ENCODE measurements at places on chromosomes 11 and 22.
A peak's percentile ranks its signal among the peaks of the same experiment; 100 is the strongest.

- no peak for DNase-seq
Measured at GRCh38 chr11:134034496-134035381, 34.1 kb upstream of the JAM3 start.

- no peak for DNase-seq
Measured at GRCh38 chr11:125347261-125347585, 148.8 kb downstream of the FEZ1 start.

- DNase-seq = no peak
Measured at GRCh38 chr11:122673701-122674100, 18.2 kb downstream of the UBASH3B start.

DNA sequence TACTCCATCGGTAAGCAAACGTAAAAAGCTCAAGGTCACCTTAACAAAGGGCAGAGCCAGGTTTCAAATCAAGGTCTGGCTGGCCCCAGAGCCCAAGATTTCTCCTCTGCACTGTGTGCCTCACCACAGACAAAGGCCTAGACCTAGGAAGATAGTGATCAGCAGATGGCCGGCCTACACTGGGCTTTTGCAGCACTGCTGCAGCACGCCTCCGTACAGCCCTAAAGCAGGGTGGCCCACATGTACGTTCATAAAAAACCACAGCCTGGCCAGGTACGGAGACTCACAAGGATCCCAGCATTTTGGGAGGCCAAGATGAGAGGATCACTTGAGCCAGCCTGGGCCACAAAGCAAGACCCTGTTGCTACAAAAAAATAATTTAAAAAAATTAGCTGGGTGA lies 106.3 kb upstream of the PITPNB start:
- DNase-seq = no peak

- no peak for DNase-seq
Measured at GRCh38 chr11:78281511-78281910, 92.8 kb downstream of the USP35 start.

DNA sequence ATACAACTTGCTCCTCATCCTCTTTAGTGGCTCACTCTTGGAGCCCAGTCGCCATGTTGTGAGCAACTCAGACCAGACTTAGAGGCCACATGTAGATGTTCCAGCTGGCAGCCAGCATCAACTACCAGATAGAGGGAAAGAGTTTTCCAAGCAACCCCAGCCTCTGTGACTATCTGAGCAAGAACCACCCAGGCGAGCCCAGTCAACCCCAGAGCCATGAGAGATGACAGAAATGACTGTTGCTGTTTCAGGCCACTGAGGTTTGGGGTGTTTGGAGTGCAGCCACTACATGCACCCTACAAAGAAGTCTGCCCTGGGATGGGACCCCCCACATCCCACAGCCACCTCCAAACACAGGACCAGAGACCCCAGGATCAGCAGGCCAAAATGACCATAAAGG lies 24.8 kb upstream of the CLDN5 start:
- DNase-seq = no peak

DNA sequence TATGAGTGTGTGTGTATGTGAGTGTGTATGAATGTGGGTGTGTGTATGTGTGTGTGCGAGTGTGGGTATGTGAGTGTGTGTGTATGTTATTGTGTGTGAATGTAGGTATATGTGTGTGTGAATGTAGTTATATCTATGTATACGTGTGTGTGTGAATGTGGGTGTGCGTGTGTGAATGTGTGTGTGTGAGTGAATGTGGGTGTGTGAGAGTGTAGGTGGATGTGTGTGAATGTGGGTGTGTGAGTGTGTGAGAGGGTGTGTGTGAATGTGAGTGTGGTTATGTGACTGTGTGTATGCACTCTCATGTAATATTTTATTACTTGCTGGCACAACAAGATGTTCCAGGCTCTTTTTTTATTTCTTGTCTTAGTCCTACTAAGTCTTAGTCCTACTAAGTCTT lies 513.4 kb upstream of the B3GAT1 start:
- DNase-seq = no peak

DNA sequence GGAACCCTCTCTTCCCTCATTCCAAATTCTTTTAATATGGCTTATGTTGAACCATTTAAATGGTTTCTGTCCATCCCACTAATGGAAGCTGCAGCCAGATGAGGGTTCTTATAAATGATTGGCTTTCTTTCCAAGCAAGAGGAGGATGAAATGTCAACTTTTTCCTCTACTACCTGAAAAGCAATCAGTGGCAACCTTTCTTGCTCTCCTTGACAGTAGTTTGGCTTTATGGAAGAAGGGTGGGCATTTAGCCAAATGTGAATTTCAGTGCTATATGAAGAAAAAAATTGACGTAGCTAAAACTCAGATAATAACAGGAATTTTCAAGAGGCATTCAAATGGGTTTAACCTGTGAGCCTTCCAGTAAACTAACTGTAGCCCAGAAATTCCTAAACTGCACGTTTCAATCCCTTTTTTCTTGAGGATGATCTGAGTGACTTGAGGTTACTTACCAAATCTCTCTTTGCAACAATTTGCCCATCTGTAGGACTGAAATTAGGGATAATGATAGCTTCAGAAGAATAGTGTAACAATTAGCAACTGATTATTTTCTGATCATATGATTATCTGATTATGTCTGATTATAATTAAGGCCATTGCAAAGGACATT lies 90.9 kb downstream of the EXT2 start:
- DNase-seq = no peak

DNA sequence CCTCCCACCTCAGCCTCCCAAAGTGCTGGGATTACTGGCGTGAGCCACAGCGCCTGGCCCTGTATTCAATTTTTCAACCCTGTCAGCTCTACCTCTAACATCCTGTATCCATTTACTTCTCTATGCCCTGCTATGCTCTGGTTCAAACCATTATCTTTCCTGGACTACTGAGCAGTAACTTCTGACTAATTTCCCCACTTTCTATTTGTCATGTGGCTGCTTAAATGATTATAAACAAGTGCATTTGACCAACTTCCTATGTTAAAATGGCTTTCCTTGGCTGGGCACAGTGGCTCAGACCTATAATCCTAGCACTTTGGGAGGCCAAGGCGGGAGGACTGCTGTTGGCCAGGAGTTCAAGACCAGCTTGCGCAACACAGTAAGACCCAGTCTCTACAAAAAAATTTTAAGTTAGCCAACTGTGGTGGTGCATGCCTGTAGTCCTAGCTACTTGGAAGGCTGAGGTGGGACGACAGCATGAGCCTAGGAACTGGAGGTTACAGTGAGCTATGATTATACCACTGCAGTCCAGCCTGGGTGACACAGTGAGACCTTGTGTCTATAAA lies 2.1 kb downstream of the MED19 start:
- no peak for DNase-seq

DNA sequence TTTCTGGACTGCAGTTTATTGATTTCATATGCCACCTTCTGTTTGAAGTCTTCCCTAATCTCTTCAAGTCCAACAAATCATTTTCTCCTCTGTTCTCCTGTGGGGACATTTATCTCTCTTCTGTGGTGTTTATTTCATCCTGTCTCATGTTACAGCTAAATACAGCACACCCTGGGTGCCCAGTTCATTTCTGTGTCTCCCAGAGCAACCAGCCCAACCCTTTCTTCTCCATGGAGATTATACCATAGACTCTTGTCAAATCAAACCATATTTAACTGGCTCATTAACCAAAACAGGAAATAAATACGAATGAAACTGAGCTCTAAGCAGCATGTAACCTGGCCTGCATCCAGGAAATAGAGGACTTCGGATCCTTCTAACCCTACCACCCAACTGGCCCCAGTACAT lies at the start of gene MS4A8:
Gene MS4A8, plus strand, starts transcription at position 329 of the 408 bp plus-strand sequence. CDS start 1,249 bp downstream, outside the sequence.
- DNase-seq = no peak

DNA sequence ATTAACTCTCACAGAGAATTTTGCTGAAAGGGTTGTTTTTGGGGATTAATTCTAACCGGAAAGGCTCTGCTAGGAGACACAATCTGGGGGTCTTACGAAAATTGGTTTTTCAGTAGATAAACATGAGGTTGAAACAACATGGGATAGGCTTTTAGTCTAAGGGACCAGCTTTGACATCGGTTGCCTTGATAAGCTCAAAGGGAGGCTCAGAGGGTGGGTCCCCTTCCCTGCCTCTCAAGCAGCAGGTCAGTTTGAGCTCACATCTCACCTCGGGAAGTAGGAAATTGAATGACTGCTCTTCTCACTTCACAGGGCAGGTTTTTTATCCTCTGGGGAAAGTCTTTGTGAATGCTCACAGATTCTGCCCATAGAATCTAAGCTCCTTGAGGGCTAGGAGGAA lies 70.2 kb upstream of the KIRREL3 start:
- DNase-seq = no peak

DNA sequence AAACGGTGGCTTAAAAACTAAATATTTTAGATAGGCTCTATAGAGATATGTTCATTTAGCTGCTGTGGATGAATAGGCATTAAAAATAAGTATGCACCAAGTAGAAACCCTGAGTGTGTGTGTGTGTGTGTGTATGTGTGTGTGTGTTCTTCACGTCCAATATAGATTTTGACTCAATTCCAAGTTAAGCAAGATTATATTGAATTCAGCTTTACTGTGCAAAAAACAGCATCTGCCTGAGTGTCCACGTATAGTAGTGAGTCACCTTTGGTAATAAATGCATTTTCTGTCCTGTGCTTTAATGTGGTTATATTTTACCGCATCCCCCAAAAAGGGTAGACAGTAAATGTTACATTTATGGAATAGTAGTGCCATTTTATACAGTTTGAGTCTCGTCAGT lies 71.2 kb downstream of the PDHX start:
- no peak for DNase-seq

DNA sequence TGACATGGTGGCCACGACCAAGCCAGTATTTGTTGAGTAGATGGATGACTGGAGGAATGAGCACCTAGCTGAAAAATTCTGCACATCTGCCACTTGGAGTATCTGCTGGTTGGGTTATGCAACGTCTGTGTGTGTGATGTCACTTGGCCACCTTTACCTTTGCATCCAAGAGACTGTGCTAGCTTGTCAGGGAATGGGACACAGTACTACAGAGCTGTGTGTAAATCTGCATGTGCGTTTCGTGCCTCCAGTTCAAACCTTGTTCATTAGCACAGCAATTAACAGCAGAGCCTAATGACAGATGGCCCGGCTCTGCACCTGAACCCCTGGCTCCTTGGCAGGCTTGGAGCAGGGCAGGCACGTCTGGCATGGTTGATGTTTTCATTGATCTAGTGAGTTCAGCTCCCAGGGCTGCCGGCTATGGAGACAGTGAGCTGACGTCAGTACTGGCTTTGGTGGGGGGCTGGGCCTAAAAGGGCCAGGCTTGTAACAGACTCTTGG lies 188.4 kb upstream of the NAV2 start:
- DNase-seq = no peak

DNA sequence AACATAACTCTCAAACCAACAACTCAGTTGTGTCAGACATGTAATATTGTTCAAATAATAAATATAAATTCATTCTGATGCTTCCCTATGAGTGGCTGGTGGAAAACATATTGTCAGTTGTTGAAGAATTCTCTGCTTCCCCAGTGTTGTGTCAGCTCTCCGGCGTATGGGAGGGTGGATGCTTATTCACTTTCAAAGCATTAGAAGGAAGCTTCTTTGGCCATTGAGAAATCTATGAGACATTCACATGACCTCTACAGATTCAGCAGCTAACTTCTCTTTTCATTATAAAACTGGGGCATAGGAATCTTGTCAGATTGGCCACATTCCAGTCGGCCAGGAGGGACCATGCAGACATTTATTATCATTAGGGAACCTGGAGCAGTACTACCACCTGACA lies 2.9 kb downstream of the OR51V1 start:
- DNase-seq = no peak

- no peak for DNase-seq
Measured at GRCh38 chr11:10381736-10382135, 73.3 kb upstream of the AMPD3 start.

GRCh38 chr11:1392111-1392510 lies 2.4 kb downstream of the BRSK2 start:
- DNase-seq = no peak

DNA sequence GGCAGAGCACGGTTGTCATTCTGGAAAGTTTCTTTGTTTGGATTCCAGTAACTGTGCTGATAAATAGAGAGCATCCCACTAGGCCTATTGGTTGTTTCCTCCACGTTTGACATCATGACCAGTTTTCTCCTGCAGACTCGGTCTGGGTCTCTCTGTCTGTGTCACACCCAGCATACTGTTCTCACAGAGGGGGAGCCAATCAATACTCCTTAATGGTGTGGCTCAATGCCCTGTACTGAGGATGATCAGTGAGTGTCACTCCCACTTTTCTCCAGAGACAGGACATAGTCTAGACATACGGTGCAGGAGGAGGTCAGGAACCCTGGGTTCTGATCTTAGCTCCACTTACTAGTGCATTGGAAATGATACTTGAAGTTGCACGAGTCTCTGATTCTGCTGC lies 88.2 kb upstream of the BLID start:
- DNase-seq = no peak

DNA sequence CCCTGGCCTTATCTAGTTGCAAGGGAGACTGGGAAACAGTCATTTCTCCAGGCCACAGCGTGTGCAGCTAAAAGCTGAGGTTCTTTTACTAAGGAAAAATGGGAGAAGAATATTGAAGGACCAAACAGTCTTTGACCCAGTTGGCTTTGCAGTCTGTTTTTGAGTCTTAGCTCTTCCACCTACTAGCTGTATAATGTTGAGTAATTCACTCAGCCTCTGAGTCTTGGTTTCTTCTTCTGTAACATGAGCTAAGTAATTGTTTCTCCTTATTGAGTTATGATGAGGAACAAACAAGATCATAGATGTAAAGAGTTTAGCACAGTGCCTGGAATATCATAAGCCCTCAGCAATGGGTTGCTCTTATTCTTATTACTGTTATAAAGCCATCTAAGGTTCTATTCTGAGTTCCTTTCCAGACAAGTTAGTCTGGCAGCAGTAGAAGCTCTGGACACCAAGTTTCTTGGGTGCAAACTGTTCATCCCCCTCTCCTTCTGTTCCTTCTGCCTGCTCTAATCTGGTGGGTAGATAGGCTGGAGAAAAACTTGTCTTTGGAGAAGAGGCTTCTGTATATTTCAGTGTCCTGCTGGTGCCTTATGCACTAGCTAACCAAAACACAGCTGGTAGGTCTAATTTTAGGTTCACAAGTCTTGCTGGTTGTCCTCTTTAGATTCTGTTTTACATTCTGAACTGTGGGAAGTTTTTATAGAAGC lies 13.5 kb downstream of the TRIM44 start:
- DNase-seq = no peak

GRCh38 chr11:133049244-133050019 lies 482.9 kb downstream of the OPCML start:
- DNase-seq = no peak

GRCh38 chr22:16953206-16954059 lies 54.6 kb downstream of the GAB4 start:
- DNase-seq = no peak

GRCh38 chr11:1236316-1237127 lies 13.7 kb downstream of the MUC5B start:
- no peak for DNase-seq

- no peak for DNase-seq
Measured at GRCh38 chr22:30868663-30869385, 99.8 kb downstream of the MORC2 start.

GRCh38 chr11:35146074-35146521 lies 7.1 kb downstream of the CD44 start:
- DNase-seq = peak; percentile 79

GRCh38 chr11:10414659-10415058 lies 40.4 kb upstream of the AMPD3 start:
- no peak for DNase-seq
